Stimulated activated CD8-positive, alpha-beta memory T cell treated with anti-CD3 and anti-CD28 coated beads, Interleukin-2, amount 100 ng/mL, for 1 hour (primary cell): ENCODE measurements at places on chromosomes 12 and 14.
A peak's percentile ranks its signal among the peaks of the same experiment; 100 is the strongest.

- DNase-seq: no peak
Measured at GRCh38 chr14:20848955-20849570, 42.1 kb upstream of the RNASE3 start.

GRCh38 chr12:48151103-48151771 lies 6.1 kb downstream of the ASB8 start:
- no peak for DNase-seq

DNA sequence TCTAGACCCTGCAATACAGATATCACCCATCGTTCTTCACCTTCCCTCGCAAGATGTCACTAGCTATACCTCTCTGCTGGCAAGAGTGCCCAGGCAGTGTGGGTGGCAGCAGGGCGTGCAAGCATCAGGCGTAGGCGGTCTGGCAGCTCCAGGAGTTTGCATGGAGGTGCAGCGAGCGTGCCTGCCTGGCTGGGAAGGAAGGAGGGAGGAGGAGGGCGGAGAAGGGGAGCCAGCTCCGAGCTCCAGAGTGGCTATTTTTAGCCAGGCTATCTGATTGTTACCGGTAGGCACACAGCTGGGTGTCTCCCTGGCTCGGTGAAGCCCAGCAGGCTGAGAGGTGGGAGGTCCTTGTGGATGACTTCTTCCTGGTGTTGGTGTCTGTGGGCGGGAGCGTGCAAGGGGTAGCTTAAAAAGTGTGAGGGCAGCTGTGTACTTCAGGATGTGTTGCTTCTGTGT lies 6.2 kb downstream of the FOXJ2 start:
- DNase-seq: no peak

DNA sequence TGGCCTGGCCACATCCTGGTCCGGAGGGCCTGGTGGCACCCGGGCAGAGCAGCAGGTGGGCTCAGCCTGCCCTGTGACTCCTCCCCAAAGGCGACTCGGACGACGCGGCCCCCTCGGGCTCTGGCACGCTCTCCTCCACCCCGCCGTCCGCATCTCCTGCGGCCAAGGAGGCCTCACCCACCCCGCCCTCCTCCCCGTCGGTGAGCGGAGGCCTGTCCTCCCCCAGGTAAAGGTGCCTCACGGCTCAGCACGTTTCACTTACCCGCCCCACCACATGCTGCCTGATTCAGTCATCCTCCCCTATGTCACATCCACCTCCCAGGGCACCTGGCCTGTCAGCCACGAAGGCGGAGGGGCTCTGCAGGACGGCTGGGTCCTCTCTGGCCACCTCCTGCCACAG lies 6.8 kb upstream of the TEX22 start:
- DNase-seq: no peak

DNA sequence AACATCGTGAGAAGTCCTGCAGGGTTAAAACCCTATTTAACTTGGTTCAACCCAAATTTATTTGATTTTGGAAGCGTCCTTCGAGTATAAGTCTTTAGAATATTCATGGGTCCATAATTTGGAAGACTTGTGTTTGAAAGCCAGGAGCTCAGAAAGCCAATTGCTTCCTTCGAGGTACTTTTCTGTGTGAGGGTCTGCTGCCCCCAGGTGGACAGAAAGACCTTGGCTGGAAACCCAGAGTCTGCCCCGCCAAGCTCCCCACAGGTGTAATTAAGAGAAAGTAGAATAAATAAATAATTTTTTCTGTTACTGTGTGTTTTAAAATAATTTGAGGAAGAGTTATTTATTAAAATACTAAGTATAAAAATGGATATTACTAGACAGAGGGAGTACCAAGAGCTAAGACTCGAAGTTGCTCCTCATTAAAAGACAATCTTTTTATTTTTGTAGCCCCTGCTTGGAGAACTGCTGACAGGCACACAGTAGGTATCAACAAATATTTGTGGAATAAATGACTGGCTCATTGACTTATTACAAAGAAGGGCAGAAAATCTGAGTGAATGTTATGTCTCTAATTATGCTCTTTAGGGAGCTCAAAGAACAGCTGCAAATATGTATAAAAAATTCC lies 105.8 kb downstream of the PAH start:
- no peak for DNase-seq

DNA sequence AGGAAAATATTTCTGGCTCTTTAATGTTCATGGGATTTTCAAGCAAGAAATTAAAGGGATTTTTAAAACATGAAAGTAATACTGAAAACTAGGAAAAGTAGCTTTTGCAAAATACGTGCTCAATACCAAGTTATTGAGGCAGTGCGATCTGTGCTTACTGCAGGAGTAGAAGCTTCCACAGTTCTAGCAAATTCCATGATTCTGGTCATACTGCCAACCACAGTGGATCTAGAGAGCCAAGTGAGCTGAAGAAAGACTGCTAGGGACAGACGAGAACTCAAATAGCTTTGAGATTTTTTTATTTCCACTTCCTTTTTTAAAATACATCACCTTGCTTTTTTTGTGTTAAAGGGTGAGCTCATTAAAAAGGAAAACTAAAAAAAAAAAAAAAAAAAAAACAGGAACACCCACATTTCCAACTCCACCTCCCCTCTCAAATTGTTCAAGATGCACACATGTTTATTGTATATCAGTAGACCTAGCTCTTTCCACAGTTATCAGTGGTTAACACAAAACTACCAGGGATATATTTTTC lies 26.2 kb downstream of the EGLN3 start:
- no peak for DNase-seq

DNA sequence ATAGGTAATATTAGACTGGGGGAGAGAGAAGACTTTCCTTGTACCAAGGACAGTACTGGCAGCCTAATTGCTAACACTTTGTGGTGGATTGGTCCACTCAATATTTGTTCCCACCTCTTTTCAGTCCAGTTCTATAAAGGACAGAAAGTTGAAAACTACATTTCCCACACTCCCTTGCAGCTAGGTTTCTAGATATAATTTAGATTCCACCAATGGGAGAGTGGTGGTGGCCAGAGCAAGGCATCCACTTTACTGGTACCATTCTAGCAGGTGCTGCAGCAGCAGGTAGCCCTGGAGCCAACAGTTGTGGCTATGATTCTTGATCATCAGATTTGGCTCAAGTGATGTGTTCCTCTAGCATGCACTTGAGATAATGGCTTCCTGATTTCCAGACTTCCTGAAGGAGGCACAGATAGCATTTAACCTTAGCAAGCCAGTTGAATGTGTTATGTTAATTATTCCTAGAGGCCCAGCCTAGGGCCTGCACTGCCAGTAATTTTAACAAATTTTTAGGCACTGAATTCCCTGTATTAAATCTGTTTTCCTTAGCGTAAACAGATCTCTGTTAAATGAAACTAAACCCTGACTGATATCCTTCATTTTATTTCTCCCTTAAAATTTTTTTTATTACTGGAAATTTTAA lies 24.4 kb downstream of the SLC38A1 start:
- DNase-seq: no peak

GRCh38 chr12:89663577-89664357 lies 44.9 kb downstream of the ATP2B1 start:
- DNase-seq: no peak

DNA sequence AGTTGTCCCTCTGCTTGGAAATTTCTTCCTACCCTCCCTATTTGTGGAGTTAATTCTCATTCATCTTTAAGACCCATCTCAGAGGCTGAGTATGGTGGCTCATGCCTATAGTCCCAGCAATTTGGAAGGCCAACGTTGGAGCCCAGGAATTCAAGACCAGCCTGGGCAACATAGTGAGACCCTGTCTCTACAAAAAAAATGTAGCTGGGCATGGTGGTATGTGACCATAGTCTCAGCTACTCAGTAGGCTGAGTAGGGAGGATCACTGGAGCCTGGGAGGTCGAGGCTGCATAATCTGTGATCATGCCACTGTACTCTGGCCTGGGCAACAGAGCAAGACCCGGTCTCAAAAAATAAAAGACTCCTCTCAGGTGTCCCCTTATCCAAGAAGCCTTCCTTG lies 125.1 kb downstream of the SUDS3 start:
- DNase-seq: no peak

DNA sequence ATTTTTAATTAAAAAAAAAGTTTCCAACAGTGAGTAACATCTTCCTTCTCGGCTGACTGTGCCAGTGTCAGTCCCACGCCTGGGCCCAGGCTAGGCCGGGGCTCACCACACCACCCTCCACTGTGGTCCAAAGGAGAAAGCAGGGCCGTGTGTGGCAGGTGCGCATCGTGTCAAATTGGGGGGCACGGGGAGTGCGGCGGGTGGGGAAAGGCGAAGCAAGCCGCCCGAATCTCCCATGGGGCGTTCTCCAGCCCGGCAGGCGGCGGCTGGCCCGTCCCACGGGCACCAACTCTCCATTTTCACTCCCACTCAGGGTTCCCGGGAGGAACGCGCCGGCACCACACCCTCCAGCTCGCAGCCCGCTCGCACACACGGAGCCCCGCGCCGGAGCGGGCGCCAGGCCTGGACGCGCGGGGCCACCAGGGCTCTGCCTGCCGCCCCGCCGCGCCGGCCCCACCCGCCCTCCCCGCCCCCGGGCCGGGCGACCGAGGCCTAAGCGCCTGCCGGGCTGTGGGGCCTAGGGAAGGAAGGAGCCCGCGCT lies 604 bp downstream of the EEA1 start:
- DNase-seq: peak; percentile 15

DNA sequence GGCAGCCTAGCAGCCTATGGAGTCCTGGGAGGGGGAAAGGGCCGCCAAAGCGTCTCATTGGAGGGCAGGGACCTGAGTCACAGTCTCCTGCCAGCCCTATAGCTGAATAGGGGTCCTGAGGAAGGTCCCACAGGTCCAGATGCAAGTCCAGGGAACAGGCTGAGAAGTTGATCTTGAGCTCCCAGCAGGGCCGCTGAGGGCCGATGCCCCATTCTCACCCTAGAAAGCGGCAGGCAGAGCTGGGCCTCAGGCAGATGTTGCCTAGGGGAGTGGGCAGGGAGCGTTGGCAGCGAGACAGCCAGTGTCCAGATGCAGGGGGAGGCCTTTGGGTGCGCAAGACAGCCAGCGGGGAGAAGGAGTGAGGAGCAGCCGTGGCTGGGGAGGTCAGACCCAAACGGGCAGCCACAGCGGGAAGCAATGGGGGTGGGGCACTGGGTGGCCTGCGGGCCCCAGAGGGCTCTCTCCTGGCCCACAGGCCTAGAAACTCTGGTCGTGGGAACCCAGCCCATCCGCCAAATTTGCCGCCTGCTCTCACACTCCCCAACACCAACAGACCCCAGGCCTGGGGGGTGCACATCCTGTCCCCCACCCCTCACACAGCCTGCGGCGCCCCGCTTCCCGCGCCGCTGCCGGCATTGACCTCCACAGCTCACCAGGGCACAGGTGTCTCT lies 1.1 kb downstream of the HDAC7 start:
- DNase-seq: no peak

- DNase-seq: peak; percentile 45
Measured at GRCh38 chr12:101773650-101774162, 34.4 kb upstream of the SYCP3 start.

GRCh38 chr12:75690296-75690955 lies 179.0 kb upstream of the KRR1 start:
- no peak for DNase-seq

GRCh38 chr14:92516966-92517506 lies 3.5 kb downstream of the RIN3 start:
- DNase-seq: peak; percentile 39

DNA sequence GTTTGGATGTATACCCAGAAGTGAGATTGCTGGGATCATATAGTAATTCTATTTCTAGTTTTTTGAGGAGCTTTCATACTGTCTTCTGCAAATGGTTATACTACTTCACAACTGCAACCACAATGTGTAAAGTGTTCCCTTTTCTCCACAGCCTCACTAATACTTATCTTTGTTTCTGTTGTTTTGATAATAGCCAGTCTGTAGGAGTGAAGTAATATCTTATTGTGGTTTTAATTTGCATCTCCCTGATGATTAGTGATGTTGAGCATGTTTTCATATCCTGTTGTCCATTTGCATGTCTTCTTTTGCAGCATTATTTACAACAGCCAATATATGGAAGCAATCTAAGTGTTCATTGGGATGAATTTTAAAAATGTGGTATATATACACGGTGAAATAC lies 29.9 kb downstream of the GABARAPL1 start:
- DNase-seq: no peak

DNA sequence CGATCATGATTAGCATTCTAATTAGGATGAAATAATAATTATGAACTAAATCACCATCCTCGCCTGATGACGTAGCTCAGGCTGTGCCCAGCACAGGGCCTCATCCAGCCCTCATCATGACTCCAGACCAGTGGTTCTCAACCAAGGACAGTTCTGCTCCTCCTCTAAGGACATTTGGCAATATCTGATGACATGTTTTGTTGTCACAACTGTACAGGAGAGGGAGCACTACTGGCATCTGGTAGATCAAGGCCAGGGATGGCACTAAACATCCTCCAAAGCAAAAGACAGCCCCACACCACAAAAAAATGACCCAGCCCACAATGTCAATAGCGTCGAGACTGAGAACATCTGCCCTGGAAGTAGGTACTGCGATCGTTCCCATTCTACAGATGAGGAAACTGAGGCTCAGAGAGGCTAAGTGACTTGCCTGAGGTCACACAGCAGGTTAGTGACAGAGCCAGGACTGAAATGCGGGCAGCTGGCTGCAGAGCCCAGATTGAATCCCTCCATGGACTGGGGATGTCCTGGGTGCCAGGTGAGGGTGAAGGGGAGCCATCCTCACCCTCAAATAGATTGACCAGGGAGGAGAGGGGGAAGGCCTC lies 15.5 kb downstream of the TRPV4 start:
- DNase-seq: no peak

DNA sequence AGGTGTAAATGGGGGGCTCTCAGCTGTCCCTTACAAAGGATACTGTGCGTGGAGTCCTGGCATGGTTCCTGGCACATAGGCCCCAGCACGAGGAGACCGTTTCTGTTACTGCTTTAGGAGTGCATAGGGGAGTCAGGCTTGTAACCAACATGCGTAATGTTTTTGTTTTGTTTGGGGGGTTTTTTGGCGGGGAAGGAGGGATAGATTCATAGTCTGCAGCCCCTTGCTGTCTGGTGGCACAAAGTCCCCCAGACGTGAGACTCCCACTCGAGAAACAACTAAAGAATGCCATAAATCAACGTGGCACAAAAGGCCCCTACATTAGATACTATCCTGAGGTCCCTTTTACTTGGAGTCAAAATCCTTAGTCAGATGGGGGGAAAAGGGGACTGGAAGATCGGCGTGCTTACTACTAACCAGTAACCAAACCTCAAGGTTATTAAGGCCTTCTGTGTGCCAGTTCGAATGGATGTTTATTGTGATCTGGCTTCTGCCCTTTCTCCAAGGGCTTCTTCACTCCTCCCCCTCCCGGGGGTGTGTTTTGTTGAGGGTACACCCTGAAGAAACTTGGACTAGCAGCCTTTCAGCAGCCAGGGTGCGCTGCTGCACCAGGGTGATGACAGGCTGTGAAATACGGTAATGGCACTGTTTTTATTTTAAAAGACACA lies 874 bp downstream of the ISCU start:
- DNase-seq: peak; percentile 73
